Heart left ventricle (tissue), 16 donors: ENCODE measurements at places on chromosomes 5 and 9. TPM values are rescaled to one million over a fixed set of nuclear protein-coding genes. Genes with fewer than 3 reads are reported as not detected.

DNA sequence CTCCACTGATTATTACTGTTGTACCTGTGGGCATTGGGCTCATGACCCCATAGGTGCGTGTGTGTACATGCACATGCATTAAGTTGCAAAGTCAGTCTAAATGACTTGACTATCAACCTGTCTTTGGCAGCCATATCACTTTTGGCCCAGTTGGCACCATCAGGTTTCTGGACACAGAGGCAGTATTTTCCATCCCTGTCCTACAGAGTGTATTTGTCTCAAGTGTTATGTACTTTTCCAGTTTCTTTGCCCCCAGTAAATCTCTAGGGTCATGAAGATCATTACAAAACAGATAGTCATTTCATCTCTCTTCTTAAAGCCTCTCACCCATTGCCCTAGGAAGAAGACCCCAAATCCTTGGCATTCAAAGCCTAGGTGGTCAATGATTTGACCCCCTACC, 121.4 kb downstream of the C9orf152 start:
- no peak for DNase-seq

DNA sequence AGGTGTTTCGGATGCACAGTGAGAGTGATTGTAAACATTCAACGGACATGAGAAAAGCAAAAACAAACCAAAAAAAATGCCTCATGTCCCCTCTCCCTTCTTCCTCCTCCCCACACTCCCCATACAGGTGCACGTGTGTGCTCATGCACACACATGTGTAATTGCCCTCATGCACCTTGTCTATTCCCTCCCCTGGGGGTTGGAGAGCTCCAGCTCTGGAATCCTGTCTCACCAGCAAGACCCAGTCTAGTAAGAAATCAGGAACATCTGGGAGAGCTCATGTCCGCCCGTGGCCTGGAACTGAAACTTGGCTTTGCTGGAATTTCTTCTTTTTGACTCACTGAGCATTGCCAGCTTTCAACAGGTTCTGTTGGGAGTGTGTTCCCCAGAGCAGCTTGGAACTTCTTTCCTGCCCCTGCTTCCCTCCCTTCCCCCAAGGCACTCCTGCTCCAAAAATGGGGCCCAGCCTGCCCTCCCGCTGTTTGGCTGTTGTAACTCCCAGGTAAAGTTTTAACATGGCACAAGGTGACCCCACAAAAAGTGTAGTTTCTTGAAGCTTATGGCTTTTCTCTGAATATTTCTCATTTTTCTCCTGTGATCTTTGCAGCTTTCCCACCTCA, 190.1 kb downstream of the NR3C1 start:
- DNase-seq = no peak

GRCh38 chr9:76534026-76534425, 75.0 kb downstream of the GCNT1 start:
- no peak for DNase-seq

DNA sequence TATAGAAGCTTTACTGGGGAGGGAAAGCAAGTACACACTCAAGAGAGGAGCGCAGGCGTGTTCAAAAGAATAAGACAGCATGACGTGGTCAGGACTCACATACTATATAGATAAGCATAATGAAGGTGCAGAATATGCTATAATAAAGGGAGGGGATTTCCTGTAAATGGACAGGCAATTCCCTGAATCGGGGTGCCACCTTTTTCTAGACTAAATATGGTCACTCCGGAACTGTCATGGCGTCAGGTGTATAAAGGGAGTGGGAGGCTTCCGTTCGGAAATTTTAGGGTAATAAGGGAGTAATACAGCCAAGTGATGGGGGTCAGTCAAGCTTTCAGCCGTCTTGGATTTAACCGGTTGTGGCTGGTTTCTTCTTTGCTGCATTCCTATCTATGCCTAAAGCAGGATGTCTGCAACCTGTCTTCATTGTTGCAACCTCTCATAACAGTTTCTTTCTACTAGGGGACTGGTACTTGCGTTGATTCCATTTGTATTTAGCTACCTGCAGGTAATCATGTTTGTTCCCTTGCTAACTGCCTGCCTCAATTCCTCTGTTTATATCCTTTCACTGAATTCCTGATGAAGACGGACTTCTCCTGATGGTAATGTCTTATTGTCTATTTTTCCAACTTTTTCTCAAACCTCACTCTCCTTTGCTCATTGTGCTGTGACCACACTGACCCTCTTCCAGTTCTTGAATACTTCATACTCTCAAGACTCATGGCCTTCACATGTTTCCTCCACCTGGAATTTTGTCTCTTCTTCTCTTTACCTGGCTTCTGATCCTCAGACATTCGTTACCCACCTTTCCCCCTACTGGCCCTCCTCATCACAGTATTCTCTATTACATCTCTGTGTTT, 48.9 kb downstream of the PRR16 start:
- DNase-seq = no peak

DNA sequence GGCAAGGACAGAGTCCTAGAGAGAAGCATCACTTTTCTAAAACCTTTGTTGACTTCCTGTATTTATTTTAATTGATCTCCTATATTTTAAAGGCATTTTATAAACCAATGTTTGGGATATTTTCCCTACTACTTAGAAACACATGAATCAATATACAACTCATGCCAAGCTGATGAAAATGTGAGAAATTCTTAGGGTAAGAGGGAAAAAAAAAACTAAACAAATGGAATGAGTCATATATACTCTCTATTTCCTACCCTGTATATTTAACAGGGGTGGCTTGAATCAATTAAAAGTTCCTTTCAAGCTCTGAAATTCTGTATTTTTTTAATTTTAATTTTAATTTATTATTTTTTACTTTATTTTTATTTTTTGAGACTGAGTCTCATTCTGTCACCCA, 19.6 kb downstream of the BAAT start:
- no peak for DNase-seq

FBXO38 gene
- total RNA-seq = 36.5 TPM

- no peak for DNase-seq
These were observed 1495.3 kb upstream of the NUDT12 start for GRCh38 chr5:105057893-105058292.

DNA sequence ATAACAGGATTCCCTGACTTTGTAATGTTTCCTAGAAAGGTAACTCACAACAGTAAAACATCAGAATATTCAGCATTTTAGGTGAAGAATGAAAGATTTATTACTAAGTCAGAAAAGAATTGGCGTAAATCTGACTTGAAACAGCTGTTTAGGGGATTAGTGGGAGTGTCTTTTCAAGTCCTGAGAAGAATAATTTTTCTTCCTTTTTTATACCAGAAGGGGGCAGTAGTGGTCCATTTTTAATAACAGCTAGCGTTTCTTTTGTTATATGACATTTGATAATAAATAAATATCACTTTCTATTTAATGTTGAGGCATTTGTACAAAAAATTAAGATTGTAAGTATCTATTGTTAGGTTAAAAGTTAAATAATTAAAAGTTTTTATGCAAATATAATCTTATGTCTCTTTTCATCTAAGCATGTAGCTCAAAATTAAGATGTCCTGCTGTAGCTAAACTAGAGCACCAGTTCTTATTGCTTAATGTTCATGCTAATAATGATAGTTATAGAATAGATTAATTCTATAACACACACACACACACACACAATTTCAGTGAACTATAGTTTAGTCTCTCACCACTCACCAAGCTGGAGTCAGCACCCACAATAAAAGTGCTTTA, 258.7 kb upstream of the ARRDC3 start:
- DNase-seq = no peak

- DNase-seq = no peak
These were observed 64.1 kb downstream of the PDE4D start for GRCh38 chr5:59829386-59829785.

GARIN3 gene
- total RNA-seq = not detected

DNA sequence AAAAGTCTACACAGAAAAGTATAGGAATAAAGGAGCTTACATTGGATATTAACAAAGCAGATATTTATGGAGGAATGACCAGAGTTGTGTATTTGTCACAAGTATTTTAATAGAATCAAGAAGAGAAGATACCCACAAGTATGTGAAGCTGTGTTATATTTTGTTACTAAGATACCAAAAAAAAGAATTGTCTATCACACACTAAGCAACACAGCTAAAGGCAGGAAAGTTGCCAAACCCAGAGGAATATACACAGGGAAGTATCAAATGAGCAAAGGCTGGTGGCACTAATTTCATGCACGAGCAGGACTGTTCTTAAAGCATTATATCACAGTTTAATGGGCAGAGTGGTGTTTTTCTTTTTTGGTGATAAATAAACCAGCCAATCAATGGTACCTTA, 30.9 kb upstream of the RAI14 start:
- no peak for DNase-seq

- DNase-seq = no peak
These were observed 11.5 kb downstream of the ADAMTS12 start for GRCh38 chr5:33880319-33880718.

XRCC4 gene
- 3.3 TPM for total RNA-seq

GRCh38 chr9:111922324-111923013, 25.9 kb downstream of the UGCG start:
- no peak for DNase-seq
